ENCODE measurements at places on chromosomes 11 and 22.

- DNase-seq, result no peak
Observed at GRCh38 chr11:101429703-101430540, 153.9 kb downstream of the TRPC6 start.

DNA sequence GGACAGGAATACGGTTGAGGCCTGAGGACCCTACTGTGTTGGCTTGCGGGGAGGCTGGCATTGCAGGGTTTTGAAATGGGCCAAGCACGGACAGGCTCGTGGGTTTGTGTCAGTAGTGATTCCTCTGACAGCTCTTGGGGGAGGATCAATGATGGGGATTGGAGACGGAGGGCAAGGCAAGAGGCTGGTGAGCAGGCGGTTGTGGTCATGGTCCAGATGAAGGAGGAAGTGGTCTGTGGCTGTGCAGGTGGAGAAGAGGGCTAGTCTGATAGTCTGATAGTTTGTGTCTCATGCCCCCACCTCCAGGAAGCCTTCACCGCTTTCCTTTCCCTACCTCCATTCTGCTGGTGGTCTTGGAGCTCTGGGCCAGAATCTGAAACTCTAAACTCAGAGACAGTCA lies 3.0 kb downstream of the MAFF start:
- DNase-seq, result no peak

DNA sequence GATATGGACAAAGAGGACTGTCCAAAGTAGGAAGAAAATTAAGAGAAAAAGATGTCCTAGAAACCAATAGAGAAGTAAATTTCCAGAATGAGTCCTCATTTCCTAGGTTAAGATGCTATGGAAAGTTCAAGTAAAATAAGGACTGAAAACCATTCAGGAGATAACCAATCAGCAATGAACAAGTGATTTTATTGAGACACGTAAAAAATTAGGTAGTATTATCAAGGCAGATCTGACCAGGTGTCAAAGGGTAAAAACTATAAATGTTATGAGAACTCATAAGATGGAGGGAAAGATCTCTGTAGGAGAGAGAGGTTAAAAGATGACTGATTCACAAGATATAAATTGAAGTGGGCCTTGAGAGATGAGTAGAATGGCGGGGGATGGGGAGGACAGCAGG lies 50.2 kb downstream of the SPATA19 start:
- DNase-seq, result no peak

DNA sequence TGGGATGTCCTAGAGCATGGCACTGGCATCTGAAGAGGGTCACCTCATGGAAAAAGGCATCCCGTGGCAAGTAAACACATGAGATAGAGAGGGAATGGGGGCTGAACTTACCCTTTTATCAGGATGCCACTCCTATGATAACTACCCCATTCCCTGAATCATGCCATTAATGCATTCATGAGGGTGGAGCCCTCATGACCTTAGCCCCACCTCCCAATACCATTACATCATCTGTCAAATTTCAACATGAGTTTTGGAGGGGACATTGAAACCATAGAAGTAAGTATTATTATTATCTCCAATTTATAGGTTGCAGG lies 65.2 kb downstream of the MTNR1B start:
- no peak for DNase-seq

All from stimulated activated CD4-positive, alpha-beta T cell treated with anti-CD3 and anti-CD28 coated beads, Interleukin-15, amount 100 ng/mL, for 1 hour (primary cell).